ENCODE measurements at places on chromosomes 1 and 21. TPM values are rescaled to one million over a fixed set of nuclear protein-coding genes. Genes with fewer than 3 reads are reported as not detected.

DNA sequence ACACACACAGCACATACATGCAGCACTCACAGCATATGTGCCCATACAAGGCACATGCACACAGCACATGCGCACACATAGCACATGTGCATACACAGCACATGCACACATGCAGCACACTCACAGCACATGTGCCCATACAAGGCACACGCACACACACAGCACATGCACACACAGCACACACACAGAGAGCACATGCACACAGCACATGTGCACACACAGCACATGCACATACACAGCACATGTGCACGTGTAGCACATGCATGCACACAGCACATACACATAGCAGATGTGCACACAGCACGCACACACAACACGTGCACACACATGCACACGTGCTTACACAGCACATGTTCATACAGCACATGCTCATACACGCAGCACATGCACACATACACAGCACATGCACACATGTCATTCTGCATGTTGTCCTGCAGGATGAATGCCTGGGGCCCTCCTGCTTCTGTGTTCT is 48.1 kb downstream of the PCNT start:
- no peaks in the 10 kb centered on the region for H3K27me3 ChIP-seq
- no peak overlapping the region for H3K27ac ChIP-seq
- H3K4me3 ChIP-seq: no peak overlapping the region
- peaks cover 19% of the 10 kb centered on the region for H3K4me1 ChIP-seq
- H3K36me3 ChIP-seq: peaks cover 33% of the 10 kb centered on the region

DNA sequence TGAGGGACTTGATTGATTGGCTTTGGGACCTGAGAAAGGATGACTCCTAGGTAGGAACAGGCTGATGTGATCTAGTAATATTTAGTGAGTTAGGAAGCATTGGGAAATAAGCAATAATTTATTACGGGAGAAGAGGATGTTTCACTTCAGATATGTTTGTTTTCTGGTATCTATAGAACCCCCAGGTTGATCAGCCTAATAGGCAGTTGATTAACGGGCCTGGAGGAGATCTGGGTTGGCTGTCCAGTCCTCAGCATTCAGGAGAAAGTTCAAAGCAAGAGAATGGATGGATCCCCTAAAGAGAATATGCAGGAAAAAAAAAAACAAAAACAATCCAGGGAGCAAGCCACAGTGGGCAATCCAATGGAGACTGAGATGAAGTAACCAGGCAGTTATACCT is 48.2 kb upstream of the AKT3 start:
- H3K27me3 ChIP-seq: peaks cover 4% of the 10 kb centered on the region
- no peaks in the 10 kb centered on the region for H3K36me3 ChIP-seq

The PRAMEF12 gene
- total RNA-seq: not detected

The SPRR2E gene
- total RNA-seq: not detected

All from activated T-helper 2 cell treated with anti-CD3 and anti-CD28 coated beads, Interferon-gamma antibody, Interleukin-2, Interleukin-4, amounts not matched to agents 10 μg/mL and 5 μg/mL and 100 μg/mL, durations not matched to agents 14 hours and 24 hours and 36 hours (primary cell).